ENCODE measurements at places on chromosomes 16 and 17.

DNA sequence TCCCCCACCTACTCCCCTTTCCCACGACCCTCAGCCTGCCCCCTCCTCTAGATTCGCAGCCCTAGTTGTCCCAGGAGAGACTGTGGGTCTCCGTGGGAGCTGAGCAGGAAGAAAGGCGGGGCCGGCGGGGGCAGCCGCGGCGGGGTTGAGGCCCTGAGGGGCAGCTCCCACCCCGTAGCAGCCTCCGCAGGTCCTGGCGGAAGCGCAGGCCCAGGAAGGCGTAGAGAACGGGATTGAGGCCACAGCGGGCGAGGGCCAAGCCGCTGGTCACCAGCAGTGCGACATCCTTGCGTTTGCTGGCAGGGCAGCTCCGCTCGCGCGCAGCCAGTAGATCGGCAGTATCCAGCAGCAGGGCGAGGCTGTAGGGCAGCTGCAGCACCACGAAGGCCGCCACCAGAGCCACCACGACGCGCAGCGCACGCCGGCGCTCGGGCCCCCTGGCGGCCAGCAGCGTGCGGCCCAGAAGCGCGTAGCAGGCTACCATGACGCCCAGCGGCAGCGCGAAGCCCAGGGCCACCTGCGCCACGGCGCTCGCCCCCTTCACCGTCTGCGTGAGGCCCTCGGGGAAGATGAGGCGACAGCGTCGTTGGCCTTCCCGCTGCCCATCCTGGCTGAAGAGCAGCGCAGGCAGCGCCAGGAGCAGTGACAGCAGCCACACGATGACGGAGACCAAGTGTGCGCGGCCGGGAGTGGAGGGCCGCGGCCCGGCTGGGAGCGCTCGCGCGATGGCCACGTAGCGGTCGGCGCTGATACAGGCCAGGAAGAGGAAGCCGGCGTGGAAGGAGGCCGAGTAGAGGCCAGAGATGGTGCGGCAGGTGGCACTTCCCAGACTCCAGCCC lies 1.9 kb downstream of the CCR10 start:
- DNase-seq: peak; percentile 76

GRCh38 chr16:70395345-70395901 lies 43.5 kb downstream of the ST3GAL2 start:
- DNase-seq: peak; percentile 78

DNA sequence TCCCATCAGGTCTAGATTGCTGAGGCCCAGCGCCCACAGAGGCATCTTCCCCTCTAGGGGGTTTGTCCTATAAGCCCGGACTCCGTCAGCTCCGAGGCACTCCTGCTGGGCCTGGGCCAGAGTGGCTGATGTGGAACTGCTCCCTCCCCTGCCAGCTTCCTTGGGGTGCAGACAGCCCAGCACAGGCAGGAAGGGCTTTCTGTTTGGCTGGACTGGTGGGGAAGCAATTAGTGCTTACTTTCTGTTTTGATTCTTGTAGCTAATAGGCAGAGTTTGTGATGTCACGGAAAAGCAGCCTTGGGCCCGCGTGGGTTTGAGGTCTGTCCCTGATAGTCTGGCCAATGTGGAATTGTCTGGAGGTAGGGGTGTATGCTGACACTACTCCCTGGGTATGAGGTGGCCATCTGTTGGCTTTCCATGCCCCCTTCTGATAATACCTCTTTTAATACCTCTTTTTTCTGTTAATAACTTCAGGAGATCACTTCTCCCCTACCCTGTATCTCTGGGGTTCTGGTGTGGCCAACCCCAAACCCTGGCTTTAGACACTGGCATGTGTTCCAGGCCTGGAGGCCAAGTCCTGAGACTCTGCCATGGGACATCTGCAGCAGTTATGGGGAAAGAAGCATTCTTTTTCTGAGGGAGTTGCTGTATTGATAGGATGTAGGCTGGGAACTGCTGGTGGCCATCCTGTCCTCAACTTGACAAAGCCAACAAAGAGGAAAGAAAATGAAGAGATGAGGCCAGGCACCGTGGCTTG lies 190.9 kb downstream of the RAB11FIP4 start:
- no peak for DNase-seq

DNA sequence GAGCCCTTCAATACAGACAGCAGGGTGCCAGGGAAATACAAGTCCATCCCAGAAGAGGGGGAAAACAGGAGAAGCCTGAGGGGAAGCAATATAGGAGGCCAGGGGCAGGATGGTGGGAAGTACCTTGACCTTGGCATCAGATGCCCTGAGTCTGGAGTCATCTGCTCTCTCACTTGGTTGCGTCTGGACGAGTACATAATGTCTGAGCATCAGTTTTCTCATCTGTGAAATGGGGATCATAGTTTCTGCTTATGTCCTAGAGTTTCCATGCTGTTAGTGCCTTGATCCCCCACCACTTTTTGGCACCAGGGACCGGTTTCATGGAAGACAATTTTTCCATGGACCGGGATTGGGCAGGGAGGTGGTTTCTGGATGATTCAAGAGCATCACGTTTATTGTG lies 2.3 kb downstream of the STAT5A start:
- no peak for DNase-seq

DNA sequence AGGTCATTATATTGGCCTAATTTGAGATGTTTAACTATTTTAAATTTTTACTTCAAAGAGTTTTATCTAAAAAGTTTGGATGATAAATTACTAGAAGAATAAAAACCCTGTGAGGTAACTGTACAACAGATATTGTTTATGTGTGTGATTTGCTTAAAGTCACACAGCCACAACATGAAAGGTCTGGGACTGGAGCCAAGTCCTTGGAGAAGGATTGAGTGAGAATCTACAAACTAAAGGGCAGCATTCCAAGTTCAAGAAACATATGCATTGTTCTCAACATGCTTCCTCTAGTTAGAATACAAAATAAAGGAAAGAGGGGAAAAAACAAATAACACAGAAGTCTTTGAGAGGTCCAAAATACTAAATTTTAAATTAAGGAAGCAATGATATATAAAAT lies 131.5 kb upstream of the MON1B start:
- no peak for DNase-seq

GRCh38 chr17:75130632-75131277 lies 787 bp downstream of the NT5C start:
- peak; percentile 72 for DNase-seq

DNA sequence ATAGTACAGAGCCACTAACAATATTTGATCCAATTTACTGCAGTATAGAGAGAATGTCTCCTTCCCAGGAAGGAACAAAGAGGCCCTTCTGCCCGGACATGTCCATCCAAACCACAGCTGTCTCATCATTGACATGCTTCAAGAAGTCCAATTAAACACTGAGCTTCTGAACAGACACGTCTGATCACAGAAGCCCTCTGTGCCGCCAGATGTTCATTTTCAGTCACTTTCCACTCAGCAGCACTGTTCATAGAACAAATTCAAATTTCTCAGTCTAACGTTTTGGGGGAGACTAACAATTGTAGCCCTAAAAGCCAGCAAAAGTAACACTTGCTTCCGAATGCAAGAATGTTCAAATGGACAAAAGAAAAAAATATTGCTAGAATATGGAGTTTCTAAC lies 15.3 kb downstream of the ZC3H7A start:
- no peak for DNase-seq

GRCh38 chr16:48188449-48189102 lies 32.8 kb upstream of the ABCC12 start:
- no peak for DNase-seq

DNA sequence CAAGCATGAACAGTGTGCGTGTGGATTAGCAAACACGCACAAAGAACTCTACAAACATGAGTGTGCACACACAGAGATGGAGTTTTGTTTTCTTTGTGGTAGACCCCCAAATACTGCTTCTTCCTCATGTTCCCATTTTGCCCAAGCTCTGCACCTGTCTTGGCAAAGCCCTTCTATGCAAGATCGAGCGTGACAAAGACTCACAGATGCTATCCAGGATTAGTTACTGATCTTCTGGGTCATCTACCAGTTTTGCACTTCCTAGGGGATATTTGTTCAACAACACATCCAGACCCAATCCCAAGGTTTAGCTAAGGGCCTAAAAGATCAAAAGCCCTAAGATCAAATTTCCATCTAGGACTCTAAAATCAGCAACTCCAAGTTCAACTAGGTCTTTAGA lies 16.0 kb downstream of the LRRC36 start:
- no peak for DNase-seq

DNA sequence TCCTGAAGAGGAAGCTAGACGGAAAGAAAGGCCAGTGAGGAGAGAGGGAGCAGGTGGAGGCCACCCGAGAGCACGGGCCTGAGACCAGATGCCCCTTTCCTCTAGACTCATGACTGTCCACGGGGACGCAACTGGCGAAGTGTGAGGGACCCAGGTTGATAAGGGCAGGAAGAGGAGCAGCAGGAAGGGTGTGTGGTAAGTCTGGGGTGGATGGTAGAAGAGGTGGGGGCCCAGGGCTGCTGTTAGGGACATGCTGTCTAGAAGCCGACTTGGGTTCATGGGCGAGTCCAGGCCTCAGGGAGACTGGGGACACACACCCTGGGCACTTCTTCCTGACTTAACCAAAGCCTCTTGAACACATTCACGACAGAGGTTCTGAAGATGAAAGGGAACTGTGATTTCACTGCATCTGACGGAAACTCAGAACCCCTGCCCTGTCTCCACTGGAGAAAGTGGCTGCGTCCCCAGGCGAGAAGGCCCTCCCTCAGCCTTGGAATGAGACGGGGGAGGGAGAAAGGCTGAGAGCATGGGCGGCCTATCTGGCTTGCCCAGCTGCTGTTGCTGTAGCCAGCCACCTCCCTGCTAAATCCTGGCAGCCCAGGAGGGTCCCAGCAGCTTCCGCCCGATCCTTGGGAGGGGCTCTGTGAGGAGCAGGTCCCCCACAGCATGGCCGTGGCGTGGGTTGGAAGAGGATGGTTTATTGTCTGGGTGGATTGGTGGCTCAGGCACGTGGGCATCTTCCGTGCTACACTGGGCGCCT lies 6.0 kb downstream of the HIC1 start:
- DNase-seq: no peak

- no peak for DNase-seq
These were observed 51.6 kb upstream of the CORO6 start for GRCh38 chr17:29674281-29674680.

Measured in HEK293T (cell line).